Brain pericyte (primary cell): ENCODE measurements at places on chromosomes 6 and 20.

- DNase-seq = no peak
These were observed 3.2 kb upstream of the TGM3 start for GRCh38 chr20:2292416-2293110.

- DNase-seq = no peak
These were observed 24.1 kb downstream of the HLA-C start for GRCh38 chr6:31247813-31248212.

DNA sequence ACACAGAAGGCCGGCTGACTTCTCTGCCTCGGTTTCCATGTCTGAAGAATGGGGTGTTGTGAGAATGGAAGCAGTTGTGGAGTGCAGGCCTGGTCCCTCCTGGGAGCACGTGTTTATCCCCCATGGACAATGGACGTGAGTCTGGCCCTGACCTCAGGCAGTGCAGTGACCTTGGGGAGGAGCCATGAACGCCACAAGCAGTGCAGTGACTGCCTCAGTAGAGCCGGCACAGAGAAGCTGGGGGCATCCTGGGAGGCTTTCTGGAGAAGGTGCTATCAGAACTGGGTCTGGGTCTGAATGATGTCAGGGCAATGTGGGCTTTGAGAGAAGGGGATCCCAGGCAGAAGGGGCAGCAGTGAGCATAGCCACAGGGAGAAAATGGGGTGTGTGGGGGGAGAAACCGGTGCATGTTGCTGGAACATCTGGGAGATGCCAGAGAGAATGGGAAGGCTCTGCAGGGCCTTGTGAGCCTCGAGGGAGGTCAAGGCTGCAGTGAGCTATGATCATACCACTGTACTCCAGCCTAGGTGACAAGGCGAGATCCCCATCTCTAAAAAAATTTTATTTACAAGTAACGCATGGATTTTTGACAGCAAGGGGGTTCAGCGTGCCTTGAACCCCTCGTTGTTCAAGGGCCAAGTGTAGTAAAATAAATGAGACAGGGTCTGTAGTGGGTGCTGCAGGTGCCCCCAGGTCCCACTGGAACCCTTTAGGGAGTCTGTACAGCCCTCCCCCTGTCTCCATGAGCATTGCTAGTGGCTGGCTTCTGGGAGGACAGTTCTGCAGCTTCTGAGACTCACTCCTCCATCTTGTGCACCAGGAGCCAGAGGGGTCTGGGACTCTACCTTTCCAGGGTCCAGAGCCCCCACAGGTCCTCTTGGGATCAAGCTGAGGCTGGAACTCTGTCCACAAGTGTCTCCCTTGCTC lies 27.0 kb upstream of the ZBP1 start:
- DNase-seq = no peak

DNA sequence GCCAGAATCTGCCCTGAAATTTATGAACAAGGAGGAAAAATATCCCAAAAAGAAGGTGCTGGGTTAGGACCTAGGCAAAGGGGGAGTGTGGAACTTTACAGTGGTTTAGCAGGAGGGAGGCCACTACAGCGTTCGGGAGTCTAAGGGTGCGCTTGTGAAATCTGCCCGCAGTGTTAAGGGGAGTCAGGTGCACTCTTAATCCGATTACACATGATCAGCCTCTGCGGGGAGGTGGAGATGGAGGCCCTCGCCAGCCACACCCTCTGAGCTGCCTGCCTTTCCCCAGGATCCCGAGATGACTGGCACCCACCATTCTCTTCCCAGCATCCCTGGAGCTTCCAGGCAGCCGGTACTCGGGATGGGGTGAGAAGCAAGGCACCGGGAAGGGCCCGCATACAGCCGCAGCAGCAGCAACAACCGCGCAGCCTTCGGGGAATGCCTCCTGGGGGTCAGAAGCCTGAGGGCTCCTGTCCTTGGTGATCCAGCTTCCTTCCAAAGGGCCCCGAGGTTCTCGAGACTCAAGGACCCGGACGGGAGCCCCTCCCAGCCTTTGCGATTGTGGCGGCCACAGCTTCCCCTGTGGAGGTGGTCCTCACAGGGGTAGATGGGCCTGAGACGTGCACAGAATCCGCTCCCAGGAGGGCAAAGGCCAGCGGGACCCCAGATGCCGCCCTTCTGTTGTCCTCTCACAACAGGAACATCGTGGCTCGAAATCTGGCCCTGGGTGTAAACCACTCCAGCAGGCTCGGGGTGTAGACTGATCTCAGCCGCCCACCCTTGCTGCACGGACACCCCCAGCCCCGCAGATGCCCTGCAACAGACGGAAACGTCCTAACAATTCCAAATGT lies 57.3 kb upstream of the CST7 start:
- no peak for DNase-seq

DNA sequence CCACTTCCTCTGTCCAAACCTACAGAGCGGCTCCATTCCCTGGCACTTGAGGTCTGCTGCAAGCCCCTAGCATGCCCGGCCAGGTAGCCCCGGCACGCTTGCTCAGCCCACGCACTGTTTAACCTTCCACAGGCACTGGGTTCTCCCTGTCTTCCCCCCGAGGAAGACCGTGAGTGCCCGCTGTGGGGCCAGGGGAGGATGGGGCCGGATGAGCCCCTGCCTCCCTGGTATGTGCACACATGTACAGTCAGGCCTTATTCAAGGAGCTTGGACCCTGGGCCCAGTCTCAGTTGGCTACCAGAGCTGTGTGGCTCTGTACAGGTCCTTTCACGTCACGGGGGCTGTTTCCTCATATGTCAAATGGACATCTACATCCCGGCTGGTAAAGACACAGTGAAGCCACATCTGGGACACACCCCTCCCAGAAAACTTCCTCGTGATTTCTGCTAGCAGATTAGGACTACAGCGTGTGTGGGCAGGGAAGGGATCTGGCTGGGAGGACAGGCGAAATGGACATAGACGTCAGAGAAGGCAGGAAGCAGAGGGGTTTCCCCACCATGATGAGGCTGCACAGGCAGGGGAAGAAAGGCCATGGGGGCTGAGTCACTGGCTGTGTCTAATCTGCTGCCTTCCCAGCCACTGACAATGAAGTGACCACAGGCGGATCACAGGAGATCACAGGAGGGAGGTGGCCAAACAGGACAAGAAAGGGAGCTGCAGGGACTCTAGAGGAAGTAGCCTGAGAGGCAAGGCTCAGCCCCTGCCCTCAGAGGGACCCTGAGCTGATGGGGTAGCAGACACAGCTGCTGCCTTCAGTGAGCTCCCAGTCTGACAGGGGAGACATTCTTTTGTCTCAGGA lies 62.9 kb downstream of the MRPL14 start:
- no peak for DNase-seq

DNA sequence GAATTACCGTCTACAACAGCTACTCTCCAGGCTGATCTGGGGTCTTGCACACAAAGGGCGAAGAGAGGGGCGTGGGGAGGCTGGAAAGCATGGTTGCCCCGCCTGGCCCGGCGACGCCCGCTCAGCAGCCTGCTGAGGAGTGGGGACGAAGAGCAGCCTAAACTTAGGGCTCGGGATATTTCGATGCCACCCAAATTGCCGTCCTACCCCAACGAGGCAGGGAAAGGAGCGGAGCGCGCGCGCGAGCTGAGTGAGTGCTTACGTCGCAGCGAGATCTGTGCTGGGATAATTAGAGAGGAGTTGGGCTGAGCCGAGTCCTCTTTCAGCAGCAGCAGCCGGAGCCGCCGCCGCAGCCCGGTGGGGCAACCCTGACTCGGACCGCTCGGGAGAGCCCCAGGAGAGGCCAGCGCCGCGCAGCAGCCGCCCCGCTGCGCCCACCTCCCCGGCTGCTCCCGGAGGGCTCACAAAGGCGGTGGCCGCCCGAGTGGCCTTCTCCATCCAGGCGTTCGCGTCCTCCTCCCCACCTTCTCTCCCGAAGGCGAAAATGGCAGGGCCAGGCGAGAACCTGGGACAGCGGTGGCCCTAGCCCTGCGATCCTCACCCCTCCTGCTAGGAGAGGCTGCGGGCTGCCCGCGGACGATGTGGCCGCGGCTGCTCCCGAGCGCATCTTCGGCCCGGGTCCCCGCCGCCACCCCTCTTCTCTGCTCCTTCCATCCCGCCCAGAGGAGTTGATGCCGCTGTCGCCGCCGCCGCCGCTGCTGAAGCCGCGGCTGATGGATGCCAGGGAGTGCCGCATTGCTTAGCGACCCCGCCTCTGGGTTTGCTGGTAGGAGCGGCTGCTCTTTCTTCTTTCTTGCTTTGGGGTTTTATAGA lies at the start of gene CLVS2:
CLVS2 (plus strand) TSS at position 315 of the 873 bp plus-strand sequence. CDS start 1,543 bp downstream, outside the sequence.
- DNase-seq = no peak

GRCh38 chr6:113818578-113818977 lies 38.6 kb upstream of the MARCKS start:
- DNase-seq = no peak

DNA sequence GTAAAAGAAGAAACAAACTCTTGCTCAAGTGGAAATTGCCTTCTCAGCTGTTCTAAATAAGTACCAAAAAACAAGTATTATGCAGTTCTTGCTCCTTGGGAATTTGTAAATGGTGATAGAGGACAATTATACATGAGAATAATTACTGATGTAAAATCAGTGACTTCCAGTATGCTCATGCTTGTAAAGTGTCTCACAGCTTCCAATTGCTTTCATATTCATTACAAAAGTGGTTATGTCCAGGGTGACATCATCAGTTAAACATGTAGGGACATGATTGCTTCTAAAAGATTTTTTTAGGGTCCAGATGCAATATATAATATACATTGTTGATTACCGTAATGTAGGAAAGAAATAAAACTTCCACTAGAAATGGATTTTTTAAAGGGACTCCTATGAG lies 122.8 kb upstream of the B3GAT2 start:
- DNase-seq = no peak
